ENCODE measurements at places on chromosomes 7 and 10. TPM values are rescaled to one million over a fixed set of nuclear protein-coding genes. Genes with fewer than 3 reads are reported as not detected.

Gene ENO4
- 5.6 TPM for total RNA-seq

DNA sequence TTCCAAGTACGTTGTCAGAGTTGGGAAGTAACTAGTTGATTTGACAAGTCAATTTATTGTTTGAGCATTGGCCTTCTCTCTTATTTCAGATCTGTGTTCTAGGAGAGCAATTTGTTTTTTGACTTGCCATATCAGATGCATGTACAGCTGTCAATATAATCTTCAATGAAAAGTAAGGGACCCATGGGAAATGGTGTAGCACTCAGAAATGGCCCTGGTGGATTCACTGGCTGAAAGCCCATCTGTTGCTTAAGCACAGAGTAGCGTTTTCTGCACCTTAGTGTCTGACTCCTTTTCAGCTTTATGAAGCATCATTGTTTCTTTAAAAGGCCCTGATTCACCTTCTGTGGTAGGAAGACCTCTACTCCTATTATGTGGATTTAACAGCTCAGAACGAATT, 10.2 kb downstream of the GARS1 start:
- no peak for DNase-seq

Gene TRIM50
- total RNA-seq = 13.5 TPM

Gene DNAJB9
- total RNA-seq = 37.7 TPM

DNA sequence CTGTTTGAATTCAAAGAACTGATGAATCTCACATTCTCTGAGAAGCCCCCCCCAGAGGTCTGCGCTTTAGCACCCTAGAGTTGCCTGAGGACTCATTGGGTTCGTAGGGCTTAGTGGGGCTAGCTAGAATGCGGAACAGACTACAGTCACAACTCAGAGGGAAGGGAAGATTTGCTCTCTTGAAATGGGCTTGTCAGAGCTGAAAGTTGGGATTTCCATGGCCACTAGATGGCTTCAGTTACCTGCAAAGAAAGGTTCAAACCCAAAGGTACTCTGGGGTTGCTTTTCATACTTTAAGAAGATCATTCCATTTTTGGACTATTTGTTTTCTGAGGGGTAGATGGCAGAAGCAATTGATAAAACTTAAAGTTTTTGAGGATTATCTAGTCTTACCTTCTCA, 205.0 kb downstream of the BBS9 start:
- DNase-seq = no peak

- no peak for DNase-seq
Measured at GRCh38 chr7:151905353-151905752, 28.4 kb upstream of the PRKAG2 start.

Gene TMEM213
- total RNA-seq = not detected

DNA sequence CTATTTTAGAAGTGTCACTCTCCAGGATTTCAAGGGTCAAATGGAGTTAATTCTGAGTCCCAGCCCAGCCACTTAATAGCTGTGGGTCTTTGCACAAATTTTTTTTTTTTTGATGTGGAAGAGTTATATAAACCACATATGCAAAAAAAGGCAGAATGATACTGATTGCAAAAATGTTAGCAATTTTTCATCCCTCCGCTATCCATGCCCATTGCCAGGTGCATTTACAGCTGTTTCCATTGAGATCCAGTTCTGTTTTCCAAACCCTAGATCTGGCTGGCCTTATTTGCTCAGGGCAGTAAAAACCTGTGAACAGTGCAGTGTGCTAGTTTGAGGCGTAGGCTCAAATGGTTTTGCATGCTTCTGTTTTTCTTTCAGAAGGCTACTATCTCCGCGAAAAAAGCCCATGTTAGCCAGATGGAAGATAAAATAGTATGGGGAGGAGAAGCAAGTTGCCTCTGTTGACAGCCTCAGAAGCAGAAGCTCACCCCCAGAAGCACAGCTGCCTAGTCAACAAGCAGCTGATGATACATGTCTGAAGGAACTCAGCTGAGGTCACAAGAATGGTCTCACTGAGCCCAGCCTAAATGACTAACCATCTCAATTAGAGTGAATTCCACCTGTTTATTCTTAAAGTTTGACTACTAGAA, 997 bp upstream of the ZNF138 start:
- no peak for DNase-seq

GRCh38 chr10:16989826-16990293, 139.8 kb downstream of the CUBN start:
- no peak for DNase-seq

Data from testis (tissue), 5 donors.